ENCODE measurements at places on chromosomes 12 and 14.
A peak's percentile ranks its signal among the peaks of the same experiment; 100 is the strongest.

- no peak for DNase-seq
Observed at GRCh38 chr14:65077318-65077717, 25.0 kb downstream of the MAX start.

- peak; percentile 60 for DNase-seq
Observed at GRCh38 chr12:132513070-132513398, 23.1 kb downstream of the FBRSL1 start.

- DNase-seq, result no peak
Observed at GRCh38 chr12:26713885-26714383, 119.1 kb downstream of the ITPR2 start.

- DNase-seq, result no peak
Observed at GRCh38 chr12:112116232-112117060, 7.9 kb upstream of the NAA25 start.

Measured in LHCN-M2 (cell line).